Mesothelial cell of epicardium (in vitro differentiated cells): ENCODE measurements at places on chromosomes 3 and 15.

- no peak for DNase-seq
These were observed 16.5 kb upstream of the CYP11A1 start for GRCh38 chr15:74383695-74384565.

- no peak for DNase-seq
These were observed 207.4 kb upstream of the HES1 start for GRCh38 chr3:193928354-193929209.

DNA sequence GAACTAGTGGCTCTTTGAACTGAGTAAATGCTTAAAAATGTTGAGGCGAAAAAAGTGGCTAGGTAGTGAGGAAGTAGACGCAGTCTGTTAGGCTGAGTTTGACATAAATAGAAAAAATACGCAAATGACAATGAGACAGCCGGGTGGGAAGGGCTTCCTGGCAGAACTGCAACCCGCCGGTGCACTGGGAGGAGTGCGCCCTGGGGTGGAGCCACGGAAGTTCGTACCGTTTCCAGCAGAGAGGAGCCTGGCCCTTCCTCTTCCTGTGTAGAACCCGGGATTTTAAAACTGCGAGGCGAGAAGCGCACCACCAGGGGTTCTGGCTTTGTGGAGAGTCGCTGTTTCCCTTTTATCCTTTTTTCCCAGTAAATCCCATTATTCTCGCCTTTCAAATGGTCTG is 602.6 kb downstream of the PYDC2 start:
- no peak for DNase-seq

DNA sequence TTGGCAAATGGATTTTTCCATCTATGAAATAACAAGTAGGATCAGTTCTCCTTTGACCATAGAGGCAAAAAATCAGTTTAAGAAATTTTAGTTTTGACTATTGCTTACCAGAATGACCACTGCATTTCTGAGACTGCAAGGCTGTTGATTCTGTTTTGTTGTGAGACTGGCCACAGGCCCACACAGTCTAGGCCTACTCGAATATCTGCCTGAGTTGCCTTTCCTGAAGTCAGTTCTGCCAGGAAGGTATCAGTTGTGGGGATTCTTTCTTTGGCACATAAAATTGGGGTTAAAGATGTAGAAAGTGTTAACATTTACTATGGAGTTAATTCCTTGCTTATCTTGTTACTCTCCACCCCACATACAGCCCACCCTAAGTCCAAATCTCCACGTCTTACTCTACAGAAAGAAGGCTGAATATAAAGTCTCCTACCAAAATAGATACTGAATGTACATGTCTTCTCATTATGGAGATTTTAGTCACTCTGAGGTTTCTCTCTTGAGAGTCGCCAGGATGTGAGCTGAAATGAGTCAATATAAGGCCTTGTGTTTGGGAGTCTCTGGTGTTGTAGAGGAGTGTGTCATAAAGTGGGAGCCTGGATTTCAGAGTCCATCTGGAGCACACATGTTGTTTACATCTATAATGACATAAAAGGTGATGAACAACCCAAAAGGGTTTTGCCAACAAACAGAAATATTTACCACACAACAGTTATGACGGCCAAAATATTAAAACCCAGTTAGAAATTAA is 45.0 kb upstream of the WWTR1 start:
- DNase-seq: no peak
